Activated T-cell treated with anti-CD3 and anti-CD28 coated beads for 4 hours (primary cell): ENCODE measurements at places on chromosomes 7 and 10.

DNA sequence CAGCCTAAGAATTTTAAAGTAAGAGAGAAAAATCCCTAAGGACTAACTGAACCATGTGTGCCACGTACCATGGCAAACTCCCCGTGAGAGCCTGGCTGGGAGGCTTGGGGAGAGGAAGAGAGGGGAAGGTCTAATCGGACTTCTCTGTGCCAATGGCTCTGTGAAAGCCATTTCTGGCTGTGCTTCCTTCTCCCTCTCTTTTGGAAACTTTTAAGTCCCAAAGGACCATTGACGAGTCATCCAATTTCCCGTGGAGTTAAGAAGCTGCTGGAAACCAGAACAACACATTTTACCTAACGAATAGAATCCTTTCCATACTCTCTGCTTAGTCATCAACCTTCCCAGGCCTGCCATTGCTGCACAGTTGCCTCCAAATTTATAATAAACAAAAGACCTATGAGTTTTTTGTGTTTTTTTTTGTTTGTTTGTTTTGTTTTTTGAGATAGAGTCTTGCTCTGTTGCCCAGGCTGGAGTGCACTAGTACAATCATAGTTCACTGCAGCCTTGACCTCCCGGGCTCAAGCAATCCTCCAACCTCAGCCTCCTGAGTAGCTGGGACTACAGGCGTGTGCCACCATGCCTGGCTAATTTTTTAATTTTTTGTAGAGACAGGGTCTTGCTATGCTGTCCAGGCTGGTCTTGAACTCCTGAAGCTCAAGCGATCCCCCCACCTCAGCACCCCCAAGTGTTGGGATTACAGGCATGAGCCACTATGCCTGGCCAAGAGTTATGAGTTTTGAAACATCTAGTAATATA is 13.2 kb downstream of the LAMB1 start:
- DNase-seq: no peak

- peak; percentile 42 for DNase-seq
These were observed 77.9 kb downstream of the KIAA1549 start for GRCh38 chr7:138903186-138903820.

DNA sequence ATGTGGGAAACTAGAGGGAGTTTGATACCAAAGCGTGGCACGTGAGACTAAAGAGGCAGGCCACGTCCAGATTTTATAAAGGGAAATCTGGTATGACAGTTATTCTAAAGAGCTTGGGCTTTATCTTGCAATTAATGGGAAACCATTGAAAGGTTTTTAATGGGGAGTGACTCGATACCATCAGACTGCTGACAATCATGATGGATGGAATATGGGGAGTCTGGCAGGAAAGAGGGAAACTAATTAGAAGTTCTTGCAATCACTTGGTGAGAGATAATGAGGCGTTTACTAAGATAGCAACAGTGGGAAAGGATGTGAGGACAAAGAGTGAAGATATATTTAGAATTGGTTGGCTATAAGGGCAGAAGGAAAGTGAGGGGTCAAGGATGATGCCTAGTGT is 94.0 kb downstream of the MBL2 start:
- no peak for DNase-seq

- no peak for DNase-seq
These were observed 46.7 kb downstream of the ZFAND4 start for GRCh38 chr10:45625879-45626278.

DNA sequence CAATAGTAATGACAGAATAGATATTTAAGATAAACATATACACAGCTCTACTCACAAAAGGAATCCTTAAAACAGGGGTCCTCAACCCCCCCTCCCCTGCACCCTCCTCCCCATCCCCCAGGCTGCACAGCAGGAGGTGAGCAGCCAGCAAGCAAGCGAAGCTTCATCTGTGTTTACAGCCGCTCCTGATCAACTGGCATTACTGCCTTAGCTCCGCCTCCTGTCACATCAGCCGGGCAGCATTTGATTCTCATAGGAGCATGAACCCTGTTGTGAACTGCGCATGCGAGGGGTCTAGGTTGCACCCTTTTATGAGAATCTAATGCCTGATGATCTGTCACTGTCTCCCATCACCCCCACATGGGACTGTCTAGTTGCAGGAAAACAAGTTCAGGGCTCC is 65.5 kb downstream of the SMURF1 start:
- no peak for DNase-seq

- no peak for DNase-seq
These were observed 271.6 kb downstream of the CALN1 start for GRCh38 chr7:72140566-72140965.

DNA sequence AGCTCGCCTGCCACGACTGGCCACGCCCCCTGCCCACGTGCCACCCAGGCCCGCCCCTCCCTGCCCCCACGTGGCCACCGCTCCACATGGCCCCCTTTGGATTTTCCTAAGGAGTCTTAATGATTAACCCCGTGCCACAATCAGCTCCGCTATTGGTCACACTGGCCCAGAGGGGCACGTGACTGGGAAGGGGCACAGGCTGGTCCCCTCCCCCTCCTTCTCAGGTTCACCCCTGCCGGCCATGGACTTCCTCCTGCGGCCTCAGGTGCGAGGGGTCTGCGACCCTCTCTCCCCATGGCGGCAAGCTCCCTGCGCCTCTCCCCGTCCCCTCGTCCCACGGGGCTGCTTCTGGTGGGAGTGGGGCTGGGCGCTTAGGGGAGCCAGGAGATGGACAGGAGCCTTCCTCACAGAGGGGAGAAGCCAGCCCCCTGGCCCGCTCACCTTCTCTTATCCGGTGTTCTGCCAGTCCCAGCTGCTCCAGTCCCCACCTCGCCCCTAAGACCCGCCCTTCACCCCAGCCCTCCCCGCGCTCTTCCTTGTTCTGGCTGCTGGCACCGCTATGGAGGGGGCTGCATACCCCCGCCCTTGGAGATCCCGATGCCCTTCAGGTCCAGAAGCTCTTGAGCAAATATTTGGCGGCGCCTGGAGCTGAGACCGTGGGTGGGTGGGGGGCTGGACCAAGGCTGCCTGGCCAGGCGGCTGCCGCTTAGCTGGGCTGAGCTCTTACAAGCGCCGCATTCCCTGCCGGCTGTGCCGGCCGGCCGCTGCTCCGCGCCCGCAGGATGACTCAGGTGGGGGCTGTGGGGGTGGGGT is 3.2 kb downstream of the SLC4A2 start:
- DNase-seq: no peak

GRCh38 chr7:156975620-156976019 is 26.1 kb downstream of the NOM1 start:
- no peak for DNase-seq

GRCh38 chr7:22090107-22090506 is 144.4 kb upstream of the CDCA7L start:
- no peak for DNase-seq

DNA sequence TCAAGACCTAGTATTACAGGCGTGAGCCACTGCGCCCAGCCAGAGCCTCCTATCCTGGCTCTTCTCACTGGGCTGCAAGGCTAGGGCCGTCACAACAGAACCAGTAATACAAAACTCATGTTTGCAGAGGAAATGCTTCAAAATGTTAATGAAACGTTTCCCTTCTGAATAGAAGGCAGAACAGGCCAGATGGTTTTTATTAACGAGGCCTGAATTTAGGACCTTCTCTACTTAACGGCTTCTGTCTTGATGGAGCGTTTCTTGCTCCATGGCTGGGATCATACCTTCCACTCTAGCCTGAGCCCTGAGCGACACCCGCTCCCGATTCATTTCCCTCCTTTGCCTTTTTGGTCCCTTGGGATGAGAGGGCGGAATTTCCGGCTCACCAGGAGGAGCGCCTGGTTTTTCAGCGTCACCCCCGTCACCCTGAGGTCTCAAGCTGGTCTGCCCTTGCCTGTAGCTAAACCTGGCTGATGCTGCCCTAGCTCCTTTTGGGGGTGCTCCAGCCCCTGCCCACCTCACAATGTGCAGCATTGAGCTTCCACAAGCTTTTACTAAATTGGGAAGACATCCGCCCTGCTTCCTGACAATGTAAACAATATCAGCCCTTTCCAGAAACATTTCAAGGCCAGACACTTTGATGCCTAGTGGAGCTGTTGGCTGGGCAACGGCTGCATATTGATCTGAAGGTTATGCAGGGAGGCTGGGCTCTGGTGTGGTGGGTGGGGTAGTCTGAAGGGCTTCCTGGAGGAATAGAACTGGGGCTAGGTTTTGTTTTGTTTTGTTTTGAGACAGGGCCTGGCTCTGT is 5.2 kb downstream of the CLIP2 start:
- DNase-seq: no peak

GRCh38 chr7:149180722-149181449 is 14.5 kb upstream of the ZNF282 start:
- DNase-seq: no peak
